ENCODE measurements at places on chromosomes 16 and 17.

DNA sequence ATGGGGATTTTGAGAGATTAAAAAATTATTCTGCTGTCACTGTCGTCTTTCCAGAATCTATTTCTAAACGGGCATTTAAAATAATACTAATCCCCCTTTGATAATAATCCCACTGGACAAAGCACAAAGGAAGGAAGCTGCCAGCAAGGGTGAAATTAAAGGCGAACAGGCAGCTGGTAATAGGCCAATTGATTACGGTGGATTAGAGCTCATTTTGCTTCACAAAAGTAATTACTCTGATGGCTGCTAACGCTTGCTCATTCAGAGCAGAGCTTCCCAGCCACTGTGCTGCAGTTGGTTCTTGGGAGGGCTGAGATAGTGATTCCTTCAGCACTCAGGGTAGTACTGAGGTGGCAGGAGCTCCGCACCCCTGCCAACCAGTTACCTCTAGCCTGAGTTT is 205.7 kb downstream of the SNX29 start:
- DNase-seq = no peak

DNA sequence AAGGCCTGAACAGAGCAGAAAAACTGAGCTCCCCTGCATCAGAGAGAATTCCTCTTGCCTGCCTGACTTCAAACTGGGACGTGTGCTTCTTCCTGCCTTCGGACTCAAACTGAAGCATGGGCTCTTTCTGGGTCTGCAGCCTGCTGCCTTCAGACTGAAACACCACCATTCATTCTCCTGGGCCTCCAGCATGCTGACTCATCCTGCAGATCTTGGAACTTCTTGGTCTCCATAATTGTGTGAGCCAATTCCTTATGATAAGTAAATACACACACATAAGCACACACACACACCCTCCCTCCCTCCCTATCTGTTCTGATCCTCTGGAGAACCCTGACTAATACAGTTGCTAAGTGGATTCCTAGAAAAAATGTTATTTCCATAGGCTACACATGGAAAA is 874.3 kb upstream of the EEF2KMT start:
- no peak for DNase-seq

DNA sequence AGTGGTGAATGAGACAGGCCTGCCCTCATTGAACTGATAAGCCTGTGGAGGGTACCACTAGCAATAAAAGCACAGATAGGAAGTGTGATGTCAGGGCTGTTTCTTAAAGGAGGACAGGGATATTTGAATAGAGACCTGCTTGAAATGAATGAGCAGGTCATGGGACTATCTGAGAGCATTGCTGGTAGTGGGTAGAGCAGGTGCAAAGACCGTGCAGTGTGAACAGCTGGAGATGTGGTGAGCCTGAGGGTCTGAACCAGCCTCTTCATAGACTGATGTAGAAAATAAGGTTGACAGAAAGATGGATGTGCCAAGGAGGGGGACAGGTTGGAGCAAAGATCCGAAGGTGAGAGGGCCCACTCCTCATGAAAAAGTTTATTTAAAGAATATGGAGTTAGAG is 2.4 kb downstream of the NUP93 start:
- DNase-seq = no peak

DNA sequence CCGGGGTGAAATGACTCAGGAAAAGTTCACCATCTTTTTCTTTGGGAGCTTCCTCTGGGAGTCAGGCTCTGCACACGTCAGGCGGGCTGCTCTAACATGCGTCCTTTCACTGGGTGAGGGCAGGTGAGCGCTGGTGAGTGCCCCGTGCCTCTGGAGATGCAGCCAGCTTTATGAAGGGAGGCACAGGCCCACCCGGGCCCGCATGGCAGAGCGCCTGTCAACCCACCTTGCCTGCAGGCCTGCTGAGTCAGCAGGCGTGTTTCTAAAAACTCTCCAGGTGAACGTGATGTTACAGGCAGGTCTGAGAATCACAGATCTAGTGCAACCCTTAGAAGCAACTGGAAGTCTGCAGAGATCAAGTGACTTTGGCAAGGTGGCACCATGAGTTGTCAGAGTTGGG is 18.4 kb downstream of the MAP1LC3B start:
- no peak for DNase-seq

DNA sequence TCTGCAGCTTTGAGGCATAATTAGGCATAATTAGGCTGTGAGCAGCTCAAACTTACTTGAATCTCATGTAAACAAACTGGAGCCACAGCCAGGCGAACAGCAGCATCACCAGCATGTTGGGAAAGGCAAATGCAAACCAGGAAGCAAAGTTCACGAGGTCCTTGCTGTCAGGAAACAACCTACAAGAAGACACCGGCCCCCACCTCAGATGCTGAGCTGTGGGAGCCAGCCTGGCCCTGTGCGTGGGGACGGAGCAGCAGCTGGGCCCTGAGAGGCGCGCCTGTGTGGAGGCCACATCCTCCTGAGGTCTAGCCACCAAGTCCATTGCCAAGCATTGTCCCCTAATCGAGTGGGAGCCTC is 12.2 kb downstream of the SLC13A5 start:
- DNase-seq = no peak

- DNase-seq = no peak
Measured at GRCh38 chr17:46191322-46192188, 1.7 kb downstream of the KANSL1 start.

DNA sequence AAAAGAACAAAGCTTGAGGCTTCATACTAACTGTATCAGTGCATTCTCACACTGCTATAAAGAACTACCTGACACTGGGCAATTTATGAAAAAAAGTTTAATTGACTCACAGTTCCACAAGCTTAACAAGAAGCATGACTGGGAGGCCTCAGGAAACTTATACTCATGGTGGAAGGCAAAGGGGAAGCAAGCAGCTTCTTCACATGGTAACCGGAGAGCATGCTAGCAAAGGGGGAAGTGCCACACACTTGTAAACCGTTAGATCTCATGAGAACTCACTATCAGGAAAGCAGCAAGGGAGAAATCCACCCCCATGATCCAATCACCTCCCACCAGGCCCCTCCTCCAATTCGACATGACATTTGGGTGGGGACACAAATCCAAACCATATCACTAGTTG is 25.3 kb downstream of the CTRB2 start:
- DNase-seq = no peak

DNA sequence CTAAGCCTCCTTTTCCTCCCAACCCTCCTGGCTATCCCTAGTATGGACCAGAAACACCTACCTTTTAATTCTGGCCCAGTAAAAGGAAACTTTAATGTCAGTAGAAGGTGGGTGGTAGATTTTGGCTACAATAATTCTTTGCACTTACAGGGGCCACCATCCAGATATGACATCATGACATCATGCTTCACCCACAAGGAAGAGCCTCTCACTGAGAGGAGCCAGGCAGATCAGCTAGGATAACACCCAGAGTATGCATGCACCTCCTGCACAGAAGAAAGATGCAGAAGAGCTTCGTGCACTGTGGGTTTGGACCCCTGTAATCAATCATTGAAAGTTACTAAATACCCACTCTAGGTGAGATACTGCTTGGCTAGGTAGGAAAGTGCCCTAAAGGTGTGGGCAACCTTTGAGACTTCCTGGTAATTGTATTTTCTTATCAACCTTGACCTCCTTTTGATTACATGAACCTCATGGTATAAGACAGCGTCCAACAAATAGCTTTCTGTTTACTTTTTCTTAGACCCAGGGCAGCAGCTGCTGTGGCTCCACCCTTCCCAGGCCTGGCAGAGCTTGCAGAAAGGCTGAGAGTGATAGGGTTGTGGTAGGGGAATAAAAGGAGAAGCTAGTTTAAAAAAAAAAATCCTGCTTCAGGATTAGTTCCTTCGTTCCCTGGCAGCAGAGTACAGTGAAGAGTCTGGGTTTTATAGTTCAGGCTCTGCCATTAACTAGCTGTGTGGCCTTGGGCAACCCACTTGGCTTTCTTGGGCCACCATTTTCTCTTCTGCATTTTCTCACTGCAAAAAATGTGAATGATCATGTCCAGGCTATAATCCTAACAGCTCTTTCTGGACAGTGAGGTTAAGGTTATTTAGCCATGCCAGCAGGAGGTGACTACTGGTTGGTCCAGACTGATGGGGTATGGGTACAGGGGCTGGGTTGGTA is 6.2 kb downstream of the MAP3K14 start:
- no peak for DNase-seq

- peak; percentile 96 for DNase-seq
Measured at GRCh38 chr17:45371414-45372324, 54.8 kb upstream of the MAP3K14 start.

DNA sequence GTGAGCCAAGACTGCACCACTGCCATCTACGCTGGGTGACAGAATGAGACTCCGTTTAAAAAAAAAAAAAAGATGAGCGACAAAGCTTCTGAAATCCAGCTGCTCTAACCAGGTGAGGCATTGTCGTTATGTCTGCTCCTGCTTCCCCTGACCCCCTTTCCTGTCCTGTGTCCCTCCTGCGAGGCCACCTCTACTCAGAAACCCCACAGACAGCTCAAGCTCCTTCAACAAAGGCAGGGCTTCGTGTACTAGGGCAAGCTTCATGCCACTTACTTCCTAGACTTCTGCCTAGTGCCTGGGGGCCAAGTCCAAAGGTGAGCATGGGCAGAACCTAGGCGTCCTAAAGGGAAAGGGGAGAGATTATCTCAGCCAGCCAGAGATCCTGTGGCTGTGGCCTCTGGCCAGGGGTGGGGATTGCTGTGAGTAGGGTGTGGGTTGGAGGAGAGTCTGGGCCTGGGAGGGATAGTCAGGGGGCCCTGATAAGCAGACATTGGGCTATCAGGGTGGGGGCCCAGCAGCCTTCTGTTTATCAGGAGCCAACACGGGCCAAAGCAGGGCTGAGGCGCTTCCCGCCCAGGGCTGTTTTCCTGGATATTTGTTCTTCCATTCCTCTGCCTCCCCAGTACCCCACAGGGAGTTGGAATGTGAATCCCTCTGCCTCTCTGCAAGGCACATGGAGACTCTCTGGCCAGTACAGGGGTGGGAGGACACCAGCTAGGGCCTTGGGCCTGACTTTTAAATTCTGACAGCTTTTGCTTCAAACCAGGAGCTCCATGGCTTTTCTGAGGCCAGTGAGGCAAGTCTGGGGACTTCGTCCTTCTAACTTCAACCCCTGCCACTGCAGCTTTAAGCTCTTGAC is 10.4 kb downstream of the ERAL1 start:
- no peak for DNase-seq

- DNase-seq = no peak
Measured at GRCh38 chr16:82452004-82452756, 174.6 kb upstream of the CDH13 start.

DNA sequence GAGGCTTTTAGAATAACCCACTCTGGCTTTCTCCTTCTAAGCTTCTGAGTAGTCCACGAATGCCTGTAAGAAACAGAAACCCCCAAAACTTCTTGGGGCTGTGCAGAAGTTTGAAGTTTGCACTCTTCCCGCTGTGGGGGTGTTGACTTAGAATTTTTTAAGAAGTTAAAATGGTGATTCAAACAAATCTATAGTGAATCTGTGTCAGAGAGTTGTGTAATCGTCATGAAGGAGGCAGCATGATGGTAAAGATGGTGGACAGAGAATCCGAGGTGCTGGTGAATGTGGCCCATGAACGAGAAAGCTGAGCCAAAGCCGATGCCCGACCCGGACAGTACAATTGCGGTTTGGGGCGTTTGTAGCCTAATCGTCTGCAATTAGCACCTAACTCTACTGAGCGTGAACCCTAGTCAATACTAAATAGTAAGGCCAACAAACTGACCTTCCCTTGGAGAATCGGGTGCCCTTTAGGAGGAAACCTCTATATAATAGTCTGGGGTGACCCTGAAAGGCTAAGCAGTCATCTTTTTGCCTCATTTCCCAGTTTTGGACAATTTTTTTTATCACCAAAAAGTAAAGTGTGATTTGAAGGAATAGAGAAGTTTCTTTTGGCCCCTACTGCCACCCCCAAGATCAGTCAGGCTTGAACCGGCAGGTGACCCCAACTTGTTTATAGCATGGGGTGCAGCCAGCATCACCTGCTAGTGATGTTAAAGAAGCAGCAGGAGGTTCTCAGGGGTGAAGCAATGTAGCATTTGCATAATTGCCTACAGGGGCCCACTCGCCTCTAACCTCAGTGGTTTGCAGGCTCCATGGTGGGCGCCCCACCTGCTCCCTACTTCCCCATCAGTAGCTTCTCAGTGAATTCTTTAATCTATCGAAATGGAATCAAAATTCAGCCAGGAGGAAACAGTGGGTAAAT is 11.2 kb downstream of the IRF8 start:
- DNase-seq = no peak

DNA sequence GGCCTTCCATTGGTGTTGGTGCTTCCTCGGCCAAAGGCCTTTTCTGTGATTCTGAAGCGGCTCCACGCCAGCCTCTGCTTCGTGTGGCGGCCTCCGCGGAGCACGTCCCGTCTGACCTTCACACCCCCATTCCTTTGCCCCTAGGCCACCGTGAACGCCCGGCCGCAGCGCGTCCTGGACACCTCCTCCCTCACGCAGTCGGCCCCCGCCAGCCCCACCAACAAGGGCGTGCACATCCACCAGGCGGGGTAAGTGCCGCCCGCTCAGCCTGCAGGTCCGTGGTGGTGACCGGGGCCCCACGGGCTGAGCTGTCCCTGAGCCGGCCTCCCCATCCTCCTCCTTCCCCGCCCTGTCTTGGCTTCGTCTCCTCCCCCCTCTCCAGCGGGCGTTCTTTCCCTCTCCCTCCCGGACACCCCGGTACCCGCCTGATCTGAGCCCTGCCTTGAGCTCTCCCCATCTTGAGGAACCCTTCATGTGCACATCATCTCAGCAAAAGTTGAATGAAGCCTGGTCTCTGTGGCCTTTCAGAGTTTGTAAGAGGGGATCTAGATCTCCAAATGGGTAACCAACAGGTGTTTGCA is 69.0 kb upstream of the CHMP6 start:
- no peak for DNase-seq

GRCh38 chr16:53846971-53847370 is 143.0 kb downstream of the FTO start:
- DNase-seq = no peak

- DNase-seq = no peak
Measured at GRCh38 chr16:12482455-12483220, 321.0 kb downstream of the CPPED1 start.

DNA sequence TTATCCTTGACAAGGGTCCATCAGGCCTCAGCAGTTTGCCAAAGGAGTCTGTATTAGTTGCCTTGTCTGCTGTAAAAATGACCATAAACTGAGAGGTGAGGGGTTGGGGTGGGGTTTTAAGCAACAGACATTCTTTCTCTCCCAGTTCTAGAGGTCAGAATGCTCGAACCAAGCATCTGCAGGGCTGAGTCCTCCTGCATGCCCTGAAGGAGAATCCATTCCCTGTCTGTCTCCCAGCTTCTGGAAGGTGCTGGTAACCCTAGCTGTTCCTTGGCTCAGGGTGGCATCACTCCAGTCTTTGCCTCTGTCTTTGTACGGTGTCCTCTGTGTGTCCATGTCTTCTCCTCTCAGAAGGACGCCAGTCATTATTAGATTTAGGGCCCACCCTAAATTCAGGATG is 17.5 kb upstream of the IRF8 start:
- no peak for DNase-seq

- no peak for DNase-seq
Measured at GRCh38 chr17:82908543-82909160, 68.8 kb upstream of the ZNF750 start.

Measured in A172 (cell line).